Naive thymus-derived CD8-positive, alpha-beta T cell (primary cell): ENCODE measurements at places on chromosomes 3 and 15.

DNA sequence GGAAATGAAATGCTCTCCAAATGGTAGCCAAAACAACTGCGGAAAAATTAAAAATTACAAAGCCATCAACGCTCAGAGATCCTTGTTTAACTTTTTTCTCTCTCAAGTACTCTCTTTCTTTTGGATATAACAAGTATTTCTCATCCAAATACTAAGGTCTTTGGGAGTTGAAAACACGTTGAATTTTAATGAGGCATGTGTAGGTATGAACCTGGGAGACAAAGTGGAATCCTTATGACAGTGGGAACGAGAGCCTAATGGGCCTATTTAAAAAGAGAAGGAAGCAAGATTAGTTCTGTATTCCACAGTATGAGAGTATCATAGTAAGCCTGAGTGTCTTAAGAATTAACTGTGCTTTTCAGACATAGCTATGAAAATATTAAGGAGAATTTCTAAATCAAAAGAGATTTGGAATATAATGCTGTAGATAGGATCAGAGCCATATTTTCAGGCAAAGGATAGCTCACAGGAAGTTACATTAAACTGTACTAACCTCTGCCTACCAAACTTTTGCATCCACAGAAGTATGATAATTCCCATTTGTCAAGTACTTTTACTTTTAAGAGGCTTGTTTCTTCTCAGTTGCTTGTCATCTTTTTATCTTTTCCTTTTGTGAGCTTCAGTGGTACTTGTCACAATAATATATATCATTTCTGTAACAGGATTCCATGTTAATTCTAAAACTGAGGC lies 759 bp downstream of the CD96 start:
- no peak for DNase-seq

DNA sequence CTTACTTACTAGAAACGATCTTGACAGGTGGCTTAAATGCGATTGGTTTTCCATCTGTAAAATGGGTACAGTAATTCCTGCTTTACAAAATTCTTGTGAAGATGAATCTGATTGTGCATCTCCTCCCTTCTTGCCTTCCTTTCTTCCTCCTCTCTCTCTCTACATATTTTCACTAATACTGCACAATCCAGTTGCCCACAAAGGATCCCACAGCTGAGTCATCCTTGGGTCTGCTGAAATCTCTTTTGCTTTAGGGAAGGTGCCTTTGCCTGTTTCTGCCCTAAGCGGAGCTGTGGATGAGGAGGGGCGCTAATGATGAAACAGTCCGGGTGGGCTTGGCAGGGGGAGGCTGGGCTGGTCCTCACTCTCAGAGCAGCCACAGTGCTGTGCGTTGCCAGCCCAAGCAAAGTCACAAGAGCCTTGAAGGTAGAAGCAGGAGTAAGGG lies 46.1 kb downstream of the AMOTL2 start:
- no peak for DNase-seq

GRCh38 chr15:31500766-31501449 lies 174.3 kb downstream of the KLF13 start:
- no peak for DNase-seq

GRCh38 chr15:72902245-72902918 lies 118.8 kb upstream of the ADPGK start:
- no peak for DNase-seq

- DNase-seq = no peak
These were observed 77.5 kb upstream of the STRIT1 start for GRCh38 chr3:155370764-155371503.
